ENCODE measurements at places on chromosomes 3 and 15.

DNA sequence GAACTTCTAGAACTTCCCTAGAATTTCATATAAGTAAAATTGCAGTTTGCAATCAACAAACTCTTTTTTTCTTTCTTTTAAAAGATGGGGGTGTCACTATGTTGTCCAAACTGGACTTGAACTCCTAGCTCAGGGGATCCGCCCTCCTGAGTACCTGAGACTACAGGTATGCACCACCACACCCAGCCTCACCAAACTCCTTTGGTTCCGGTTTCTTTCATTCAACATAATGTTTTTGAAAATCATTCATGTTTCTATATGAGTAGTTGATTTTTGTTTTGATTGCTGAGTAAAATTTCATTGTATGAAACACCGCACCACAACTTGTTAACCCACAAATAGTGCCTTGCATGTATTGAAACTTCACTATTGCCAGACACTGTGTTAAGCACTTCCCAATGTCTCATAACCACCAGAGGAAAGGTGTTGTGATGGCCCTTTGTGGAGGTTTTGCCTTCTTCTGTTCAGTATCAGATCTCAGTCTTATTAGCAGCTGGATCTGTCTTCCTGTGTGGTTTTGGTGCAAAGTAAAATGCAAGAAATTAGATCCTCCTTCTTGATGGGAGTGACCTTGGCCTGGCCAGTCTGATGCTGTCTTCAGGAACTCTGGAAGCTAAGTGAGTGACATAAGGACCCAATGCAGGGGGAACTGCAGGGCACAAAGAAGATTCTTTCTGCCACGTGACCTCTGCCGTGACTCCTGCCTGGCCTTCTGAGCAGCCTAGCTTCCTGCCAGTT is 78.8 kb upstream of the UBE2E1 start:
- no peak for DNase-seq

DNA sequence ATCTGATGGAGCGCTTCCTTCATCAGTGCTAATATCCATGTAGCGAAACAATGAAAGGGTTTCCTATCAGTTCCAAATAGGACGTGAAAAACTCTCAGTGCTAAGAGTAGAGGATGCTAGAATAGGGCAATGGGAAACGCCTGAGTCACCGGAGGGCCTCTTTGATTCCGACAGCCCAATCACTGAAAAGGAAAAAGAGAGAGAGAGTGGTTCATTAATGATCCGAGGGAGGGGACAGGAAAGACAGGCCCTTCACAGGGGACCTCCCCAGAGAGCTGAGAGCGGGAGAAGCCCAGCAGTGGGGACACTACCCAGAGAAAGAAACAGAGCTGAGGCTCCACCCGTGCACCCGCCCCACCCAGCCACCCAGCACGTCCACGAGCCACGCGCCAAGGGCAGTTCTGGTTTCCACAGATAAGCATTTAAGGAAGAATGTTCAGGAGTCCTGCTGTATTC is 76.9 kb downstream of the RPN1 start:
- DNase-seq = no peak

DNA sequence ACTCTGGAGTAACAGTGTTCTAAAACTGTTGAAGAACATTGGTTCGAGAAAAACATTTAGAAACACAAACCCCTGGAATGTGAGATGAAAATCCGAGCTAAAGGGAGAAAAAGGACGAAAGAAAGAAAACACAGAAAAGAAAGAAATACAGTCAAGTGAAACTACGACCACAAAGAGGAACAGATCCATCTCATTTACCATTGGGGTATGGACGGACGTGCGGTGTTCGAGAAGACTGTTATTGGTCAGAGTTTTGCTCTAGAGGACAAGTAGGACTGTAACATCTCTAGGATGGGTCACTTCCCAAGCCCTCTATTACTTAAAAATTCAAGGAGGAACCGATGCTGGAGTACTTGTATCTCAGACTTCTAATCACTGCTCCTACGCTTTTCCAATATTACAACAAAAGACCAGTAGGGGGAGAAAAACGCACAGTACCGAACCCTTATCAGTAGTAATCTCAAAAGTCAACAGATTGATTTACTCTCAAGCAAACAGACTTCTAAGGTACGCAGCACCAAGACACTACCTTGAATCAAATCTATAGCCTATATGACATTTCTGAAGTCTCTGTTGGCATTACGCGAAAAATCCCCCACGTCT is 1.1 kb upstream of the PIK3CA start:
- DNase-seq = peak; percentile 43

DNA sequence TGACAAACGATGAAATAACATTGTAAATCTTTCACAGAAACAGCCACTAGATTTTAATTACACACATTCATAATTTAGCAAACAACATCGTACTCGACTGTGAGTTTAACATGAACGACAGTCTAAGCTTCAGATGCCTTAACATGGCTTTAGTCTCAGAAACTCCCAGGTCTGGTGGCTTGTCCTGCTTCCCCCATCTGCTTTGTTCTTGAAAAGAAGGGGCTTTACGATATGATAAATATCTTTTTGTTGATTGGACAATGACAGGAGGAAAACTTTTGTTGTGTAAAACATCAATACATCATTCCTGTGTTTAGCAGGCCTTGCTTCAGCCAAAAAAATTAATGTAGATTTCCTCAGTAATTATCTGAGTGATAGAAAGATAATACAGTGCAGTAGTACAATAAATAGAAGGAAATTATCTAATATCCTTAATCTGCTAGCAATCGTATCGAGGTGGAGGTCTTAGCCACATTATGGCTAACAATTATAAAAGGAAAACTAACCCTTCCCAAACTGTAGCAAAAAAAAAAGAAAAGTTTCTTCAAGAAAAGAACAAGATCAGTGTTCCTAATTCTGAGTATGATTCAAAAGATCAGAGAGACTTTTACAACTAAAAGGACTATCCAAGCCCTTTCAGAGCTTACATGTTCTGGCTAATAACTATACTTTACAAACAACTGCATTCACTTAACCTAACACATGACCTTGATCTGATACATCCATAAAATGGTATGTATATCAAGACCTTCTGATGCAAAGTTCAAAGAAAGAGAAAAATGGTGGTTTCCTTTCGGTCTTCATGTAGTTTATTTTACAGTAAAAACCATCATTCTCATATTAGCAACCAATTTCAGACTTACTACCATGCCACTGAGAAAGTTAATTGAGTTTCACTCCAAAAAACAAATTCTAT is 535.7 kb downstream of the FOXP1 start:
- no peak for DNase-seq

- DNase-seq = no peak
Measured at GRCh38 chr3:46908294-46908985, 30.9 kb downstream of the PTH1R start.

DNA sequence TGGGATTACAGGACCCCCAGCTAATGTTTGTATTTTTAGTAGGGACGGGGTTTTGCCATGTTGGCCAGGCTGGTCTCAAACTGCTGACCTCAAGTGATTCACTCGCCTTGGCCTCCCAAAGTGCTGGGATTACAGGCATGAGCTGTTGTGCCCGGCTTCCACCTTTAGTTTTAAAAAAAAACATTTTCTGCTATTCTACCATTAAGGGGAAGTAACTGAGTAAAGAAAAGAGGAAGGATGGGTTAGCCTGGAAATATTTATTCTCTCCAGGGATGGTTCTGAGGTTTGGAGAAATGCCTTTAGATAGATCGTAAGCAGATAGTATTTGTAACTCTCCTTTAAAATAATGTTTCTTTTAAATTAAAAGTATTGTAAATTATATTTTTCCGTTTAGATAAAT is 3.1 kb downstream of the AP4E1 start:
- DNase-seq = no peak

DNA sequence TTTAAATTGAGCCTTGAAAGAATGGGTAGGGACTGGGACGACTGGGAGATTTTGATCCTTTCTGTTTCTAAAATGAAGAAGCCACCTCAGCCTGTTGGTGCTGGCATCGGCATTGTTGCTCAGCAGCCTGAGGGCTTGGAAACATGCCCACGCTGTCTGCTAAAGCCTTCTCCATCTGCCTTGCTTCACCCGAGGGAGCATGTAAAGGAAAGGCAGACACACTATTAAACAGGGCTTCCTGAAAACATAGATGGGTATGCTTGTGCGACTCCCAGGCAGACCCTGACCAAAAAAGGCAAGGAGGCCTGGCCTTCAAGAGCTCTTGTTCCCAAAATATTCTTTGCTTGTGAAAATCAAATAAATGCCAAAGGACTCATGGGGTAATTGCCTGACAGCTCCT is 84.2 kb upstream of the SLC4A7 start:
- peak; percentile 10 for DNase-seq

- DNase-seq = no peak
Measured at GRCh38 chr15:100171411-100171810, 170.4 kb downstream of the ADAMTS17 start.

- DNase-seq = no peak
Measured at GRCh38 chr3:169641167-169641566, 22.3 kb downstream of the MECOM start.

GRCh38 chr15:62901087-62901486 is 141.5 kb upstream of the TPM1 start:
- DNase-seq = no peak

DNA sequence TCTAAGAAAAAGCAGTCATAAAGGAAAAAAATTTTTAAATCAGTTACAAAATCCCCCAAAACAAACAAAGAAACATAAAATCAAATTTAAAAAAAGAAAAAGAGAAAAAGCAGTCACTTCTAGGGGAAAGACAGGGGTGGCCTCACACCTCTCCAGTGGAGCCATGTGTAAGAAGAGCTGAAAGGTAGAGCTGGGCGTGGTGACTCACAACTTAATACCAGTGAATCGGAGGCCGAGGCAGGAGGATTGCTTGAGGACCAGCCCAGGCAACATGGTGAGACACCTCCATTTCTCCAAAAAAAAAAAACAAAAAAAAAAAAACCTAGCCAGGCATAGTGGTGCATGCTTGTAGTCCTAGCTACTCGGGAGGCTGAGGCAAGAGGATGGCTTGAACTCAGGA is 14.7 kb downstream of the MESD start:
- DNase-seq = no peak

GRCh38 chr3:54793171-54793570 is 134.7 kb downstream of the LRTM1 start:
- no peak for DNase-seq

GRCh38 chr15:77474310-77474988 is 53.8 kb downstream of the HMG20A start:
- peak; percentile 54 for DNase-seq

- DNase-seq = no peak
Measured at GRCh38 chr3:71893122-71893521, 108.2 kb upstream of the PROK2 start.

DNA sequence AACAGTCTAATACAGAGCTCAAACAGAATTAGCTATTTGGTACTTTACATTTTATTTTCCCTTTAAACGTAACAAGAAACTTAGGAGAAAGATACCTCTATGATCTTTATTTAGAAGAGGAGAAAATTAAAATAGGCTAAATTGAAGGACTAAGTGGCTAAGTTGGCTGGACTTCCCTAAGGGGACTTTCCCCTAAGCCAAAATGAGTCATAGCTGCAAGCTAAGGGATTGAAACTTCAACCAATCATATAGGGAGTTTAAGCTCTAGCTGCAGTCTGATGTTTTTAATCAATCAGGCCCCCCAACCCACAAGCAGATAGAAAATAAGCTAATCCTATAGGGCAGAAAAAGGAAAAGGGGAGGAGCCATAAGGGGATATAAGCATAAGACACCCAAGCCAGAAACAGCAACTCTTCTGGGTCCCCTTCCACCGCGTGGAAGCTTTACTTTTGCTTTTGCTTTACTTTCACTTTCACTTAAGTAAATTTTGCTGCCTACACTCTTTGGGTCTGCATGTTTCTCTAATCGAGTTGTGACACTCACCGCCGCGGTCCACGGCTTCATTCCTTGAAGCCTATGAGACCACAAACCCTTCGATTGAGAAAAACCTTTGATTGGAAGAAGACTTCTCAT is 1108.5 kb upstream of the EPHA6 start:
- no peak for DNase-seq

DNA sequence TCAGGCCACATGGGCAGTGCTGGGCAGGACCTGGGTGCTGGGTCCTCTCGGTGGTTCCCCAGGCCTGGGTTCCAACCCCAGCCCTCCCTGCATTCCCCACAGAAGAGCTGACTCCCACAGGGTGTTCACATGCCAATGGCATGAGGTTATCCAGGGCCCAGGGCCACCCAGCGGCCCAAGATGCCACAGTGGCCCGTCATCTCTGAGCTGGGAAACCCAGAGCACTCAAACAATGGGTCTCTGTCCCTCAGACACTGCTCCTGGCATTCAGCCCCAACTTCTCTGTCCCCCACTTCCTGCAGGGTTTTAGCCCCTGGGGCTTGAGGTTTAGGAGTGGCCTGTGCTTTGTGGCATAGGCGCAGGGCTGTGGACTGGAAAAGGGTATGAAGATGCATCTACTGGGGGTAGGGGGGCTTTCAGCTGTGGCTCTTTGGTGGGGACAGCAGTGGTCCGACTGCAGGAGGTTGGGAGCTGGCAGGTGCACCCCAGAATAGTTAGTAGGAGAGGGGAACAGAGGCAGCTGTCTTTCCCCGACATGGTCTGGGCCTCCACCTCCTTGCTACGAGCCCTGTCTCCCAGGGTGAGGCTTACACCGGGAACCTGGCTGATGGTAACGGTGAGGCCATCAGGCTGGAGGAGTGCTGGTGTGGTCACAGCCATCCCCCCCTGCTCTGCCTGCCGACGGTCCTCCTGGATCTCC is 1.7 kb downstream of the CCDC9B start:
- DNase-seq = no peak

DNA sequence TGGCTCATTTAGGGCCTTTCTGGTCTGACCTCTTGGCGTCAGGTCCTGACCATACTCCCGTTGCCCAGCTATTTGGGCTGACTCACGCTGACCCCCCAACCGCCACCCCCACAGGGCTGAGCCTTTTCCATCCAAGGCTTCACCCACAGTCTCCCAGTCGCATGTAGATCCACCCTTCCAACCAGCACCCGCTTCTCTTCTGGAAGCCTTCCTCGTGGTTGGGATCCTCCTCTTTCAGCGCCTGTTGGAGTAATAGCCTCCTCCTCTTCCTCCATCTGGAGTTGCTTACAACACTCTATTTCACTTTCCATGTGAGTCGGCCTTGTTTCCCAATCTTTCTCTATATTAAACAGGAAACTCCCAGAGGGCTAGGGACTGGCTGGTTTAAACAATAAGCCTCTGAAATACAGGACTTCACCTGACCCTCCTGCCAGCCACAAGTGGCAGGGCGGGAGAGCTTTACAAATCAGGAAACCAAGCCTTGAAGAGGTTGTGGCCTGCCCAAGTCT is 2.1 kb upstream of the ALAS1 start:
- no peak for DNase-seq

- no peak for DNase-seq
Measured at GRCh38 chr3:164360738-164361406, 717.4 kb downstream of the SI start.

GRCh38 chr3:136632625-136633081 is 119.5 kb downstream of the STAG1 start:
- DNase-seq = no peak

GRCh38 chr3:160312014-160312624 is 86.9 kb downstream of the C3orf80 start:
- DNase-seq = no peak

GRCh38 chr15:23857028-23857641 is 170.0 kb upstream of the NDN start:
- DNase-seq = peak; percentile 51

GRCh38 chr3:150721285-150722130 is 17.8 kb upstream of the ERICH6 start:
- peak; percentile 45 for DNase-seq
